Mammary epithelial cell (primary cell): ENCODE measurements at places on chromosomes 5 and 9. TPM values are rescaled to one million over a fixed set of nuclear protein-coding genes. Genes with fewer than 3 reads are reported as not detected.

The SPATA31C1 gene
- not detected for total RNA-seq

The DDX4 gene
- not detected in 2 replicates for total RNA-seq

The ORM2 gene
- total RNA-seq = not detected in 2 replicates

The SPINK7 gene
- total RNA-seq = not detected in 2 replicates

The PCSK5 gene
- 2.4 and 2.7 TPM in 2 replicates for total RNA-seq

The SLCO6A1 gene
- total RNA-seq = not detected

The WDR38 gene
- not detected for total RNA-seq

The GRXCR2 gene
- not detected in 2 replicates for total RNA-seq

The FRMD3 gene
- total RNA-seq = 3.7 TPM

The C6 gene
- not detected for total RNA-seq
